ENCODE measurements at places on chromosomes 7 and 10.

DNA sequence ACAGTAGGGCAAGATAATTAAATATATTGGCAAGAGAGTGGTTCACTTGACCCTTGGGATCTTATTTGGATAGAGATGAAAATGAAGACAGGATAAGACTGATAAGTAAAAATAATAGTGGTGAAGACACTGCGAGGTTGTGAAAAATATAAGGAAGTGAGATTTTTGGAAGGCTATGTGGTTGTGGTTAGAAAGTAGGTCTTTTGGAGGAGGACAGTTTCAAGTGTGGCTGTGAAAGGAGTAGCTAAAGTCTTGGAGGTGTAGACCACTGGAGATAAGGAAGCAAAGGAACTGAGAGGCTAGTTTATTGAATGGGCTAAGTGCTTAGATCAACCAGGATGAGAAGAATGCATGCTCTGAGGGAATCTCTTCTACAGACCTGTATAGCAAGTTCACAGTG lies 11.2 kb downstream of the MIOS start:
- no peak for DNase-seq

- DNase-seq = no peak
These were observed 1.0 kb downstream of the URGCP start for GRCh38 chr7:43905209-43905946.

DNA sequence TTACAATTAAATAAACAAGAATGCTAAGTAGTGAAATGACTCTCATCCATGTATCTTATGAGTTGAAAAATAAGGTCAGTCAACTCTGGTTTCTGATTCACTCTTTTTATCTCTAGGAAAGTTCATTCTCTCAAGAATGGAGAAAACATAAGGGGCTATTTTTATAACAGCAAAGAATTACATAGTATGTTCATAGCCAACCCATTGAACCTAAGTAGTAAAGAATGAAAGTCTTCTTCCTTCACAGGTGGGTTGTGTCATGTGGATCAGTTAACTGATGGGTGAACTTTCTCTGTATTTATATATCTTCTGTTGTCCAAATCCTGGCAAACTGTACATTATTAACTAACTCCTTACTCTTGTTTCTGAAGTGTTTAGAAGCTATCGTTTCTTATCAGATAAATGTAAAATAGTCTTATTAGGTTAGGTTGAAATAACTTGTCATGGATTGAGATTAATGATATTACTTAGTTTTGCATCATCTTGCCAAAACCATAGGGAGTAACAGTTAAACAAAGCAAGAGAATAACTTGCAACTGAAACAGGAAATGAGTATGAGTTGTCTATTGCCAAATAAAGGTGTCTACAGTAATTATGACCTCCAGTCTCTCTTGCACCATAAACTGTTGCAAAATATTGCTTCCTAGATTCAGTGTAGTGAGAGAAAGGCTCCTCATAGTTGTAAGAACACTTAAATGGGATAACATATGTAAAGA lies 86.8 kb downstream of the ANKRD7 start:
- no peak for DNase-seq

GRCh38 chr10:22637491-22637890 lies 76.9 kb downstream of the PIP4K2A start:
- no peak for DNase-seq

GRCh38 chr7:148624735-148625134 lies 34.2 kb downstream of the C7orf33 start:
- no peak for DNase-seq

- DNase-seq = peak; percentile 58
These were observed 9.8 kb downstream of the DNAJB12 start for GRCh38 chr10:72344932-72345331.

- no peak for DNase-seq
These were observed 72.6 kb downstream of the JAZF1 start for GRCh38 chr7:28107960-28108359.

DNA sequence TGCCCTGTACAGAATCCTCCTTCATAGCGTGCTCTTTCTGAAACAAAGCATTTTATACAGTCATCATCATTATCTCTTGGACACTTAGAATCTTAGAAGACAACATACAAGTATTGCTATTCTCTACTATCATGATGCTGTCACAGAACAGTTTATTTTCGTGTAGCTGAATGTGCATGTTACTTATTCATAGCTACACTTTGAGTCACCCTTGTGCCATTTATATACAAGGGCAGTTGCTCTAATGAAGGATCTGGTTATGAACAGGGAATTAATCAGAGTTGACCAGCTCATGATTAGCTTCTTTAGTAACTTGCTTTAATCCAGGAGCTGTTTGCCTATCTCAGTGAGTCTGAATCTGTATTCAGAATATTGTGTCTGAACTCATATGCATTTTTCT lies 11.2 kb downstream of the CASP2 start:
- DNase-seq = no peak

DNA sequence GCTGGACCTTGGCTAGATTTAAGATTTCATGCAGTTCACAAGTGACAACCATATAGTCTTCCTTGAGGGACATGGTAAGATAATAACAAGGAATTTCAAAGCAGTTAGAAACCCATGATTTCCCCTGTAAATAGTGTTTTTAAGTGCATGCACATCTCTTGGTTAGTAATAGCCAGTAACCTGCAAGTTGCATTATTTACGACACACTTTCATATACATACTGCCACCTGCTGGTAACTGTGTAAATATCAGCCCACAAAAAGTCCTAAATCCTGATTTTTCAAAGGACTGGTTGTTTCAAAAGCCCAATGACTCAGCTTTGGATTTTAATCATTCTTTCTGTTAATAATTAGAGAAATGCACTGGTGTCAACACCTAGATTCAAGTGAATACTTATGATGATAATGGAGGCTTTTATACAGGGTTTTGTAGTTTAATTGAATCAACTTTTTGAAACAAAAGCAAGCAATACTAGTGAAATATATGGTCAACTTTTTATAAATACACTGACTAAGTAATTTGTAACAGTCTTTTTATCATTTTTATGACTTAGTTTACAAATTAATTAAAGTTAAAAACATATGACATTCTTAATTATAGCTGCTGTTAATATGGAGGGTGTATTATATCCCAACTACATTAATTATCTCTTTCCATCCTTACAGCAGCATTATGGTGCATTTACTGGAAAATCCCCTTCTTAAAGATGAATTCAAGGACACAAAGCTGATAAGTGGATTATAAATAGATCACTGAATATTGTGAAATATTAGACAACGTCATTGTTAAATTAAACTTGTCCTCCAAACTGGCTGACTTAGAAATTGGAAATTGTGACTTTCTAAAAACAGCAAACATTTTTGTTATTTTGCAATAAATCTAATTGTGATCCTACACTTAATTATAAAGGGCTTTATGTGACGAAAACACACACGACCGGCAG lies 367.7 kb upstream of the SEMA3D start:
- no peak for DNase-seq

GRCh38 chr10:110142965-110143364 lies 64.4 kb upstream of the MXI1 start:
- no peak for DNase-seq

- DNase-seq = peak; percentile 66
These were observed 46.9 kb downstream of the AHCYL2 start for GRCh38 chr7:129271500-129272355.

GRCh38 chr10:93379731-93380575 lies 102.2 kb downstream of the MYOF start:
- peak; percentile 54 for DNase-seq

DNA sequence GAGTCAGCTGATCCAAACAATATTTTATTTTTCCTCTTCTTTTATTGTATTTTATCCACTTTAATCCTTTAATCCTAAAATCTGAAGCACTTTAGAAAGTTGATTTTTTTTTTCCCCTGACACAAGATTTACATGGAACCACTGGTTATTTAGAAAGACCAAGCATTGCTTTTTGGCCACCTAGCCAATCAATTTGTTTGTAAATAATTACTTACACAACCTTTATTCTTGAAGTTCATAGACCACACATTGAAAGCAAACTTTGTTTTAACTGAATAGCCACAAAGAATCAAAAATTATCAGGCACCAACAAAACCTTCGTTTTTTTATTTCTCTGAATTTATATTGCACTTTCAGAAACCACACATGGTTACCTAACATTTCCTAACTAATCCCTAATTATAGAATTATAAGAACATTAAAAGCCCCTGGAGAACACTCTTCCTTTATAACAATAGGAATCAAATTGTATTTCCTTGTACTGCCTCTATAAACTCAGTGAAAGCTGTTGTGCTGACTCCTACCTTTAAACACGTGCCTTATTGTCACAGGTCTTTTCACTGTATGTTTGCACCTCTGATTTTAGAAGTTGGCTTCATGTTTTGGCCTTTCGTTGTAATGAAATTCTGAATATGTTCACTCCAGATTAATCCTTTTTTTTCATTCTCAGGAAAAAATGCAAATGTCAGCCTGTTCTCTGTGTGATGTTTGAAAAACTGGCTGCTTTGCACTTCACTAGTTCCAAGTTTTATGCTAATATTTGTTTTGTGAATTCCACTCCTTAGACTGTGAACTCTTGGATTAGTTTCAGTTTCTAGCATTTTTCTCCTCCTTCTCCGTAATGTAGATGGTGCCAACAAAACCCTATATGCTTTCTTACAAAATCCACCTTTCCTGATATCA lies 1511.9 kb downstream of the REEP3 start:
- DNase-seq = no peak

GRCh38 chr7:158353606-158354570 lies 233.7 kb downstream of the PTPRN2 start:
- DNase-seq = peak; percentile 27

GRCh38 chr10:78408671-78409472 lies 375.2 kb downstream of the RPS24 start:
- no peak for DNase-seq

DNA sequence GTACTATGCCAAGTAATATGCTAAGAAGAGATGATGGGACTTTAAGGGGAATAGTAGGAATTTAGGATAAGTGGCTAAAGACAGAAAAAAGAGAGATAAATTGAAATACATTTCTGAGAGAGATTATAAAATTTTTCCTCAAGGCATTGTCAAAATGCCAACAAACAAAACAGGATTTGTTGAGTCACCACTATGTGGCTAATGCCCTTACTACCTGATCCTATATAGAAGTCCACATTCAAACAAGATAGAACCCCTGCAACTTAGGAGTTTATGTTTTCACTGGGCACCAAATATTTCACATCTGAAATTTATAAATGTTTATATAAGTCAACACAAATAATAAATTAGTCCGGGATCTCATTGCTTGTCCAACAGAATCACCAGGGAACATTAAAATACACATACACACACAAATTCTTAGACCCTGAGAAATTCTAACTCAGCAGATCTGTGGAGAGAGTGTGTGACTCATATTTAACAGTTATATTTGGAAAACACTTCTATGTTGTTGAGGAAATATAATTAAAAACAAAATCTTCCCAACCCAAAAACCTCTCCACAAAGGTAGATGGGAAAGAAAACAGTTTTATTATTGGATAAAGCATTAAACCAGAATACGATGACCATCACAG lies 154.3 kb downstream of the PPP1R3A start:
- DNase-seq = no peak

DNA sequence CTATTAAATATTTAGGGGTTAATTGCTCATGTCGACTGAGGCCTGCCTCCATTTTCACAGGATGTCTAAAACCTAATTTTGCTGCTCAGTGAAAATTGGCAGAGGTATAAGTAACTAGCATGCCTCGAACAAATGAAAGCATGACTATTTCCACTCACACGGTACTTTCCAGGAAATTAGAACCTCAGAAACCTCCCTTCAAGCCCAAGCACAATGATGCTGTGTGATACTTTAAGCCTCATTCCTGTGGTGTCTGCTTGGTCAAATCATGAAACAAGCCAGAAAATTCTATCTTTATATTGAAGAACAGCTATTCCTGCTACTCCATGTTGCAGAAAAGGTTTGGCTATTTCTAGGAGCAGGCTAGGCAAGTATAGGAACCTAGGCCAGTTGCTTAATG lies 203.0 kb downstream of the SORCS3 start:
- no peak for DNase-seq

DNA sequence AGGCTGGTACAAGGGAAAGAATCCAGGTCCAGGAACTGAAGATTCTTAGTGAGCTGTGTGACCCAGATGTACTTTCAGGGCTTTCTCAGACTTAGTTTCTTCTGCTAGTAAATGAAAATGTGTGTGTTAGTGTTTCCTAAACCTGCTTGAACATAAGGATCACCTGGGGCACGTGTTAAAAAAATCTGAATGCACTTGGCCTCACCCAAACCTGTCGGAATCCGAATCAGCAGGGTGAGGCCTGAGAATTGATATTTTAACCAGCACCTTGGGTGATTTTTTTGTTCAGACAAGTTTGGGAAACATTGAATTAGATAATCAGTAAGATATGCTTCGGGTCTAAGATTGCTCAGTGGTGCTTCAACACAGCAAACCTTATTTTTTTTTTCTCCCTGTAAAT lies 59.7 kb downstream of the ZNF365 start:
- DNase-seq = no peak

- peak; percentile 91 for DNase-seq
These were observed 3.7 kb downstream of the ABHD11 start for GRCh38 chr7:73734619-73735527.

DNA sequence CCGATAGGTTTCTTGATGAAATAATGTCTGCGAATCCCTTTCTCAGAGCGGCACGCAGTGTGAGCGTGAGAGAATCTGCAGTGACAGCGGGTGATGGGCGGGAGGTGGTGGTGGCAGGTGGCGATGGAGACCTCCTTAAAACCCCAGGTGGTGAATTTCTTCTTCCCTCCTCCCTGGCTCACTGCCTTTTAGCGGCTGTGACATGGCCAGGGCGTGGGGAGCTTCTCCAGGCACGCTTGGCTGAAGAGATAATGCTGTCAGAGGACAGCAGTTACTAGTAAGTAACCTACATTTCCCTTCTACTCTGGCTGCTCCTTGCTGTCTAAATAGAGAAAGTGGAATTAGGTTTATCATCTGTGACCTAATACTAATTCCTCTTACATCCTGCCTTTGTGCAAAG lies 141.4 kb upstream of the INSYN2A start:
- DNase-seq = no peak

GRCh38 chr10:123553810-123554430 lies 112.2 kb upstream of the GPR26 start:
- no peak for DNase-seq

- DNase-seq = no peak
These were observed 74.5 kb downstream of the AFAP1L2 start for GRCh38 chr10:114329634-114330365.

- no peak for DNase-seq
These were observed 22.6 kb downstream of the CSGALNACT2 start for GRCh38 chr10:43160921-43161255.

DNA sequence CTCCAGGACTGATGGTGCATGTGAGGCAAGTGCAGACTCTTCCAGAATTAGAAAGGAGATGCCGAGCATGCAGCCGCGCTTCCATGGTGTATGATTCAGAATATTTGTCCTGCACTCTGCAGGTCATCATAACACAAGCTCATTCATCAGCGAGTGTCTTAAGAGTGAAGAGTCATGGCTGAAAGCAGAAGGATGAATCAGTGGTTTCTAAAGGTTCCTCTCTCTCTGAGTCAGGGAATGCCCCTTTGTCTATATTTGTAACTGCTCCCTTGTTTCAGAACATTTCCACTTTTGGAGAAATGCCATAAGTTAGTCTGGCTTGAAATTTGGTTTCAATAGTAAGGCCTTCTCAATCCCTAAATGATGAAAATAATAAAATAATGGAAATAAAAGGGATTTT lies 52.3 kb downstream of the HECW1 start:
- DNase-seq = no peak

- no peak for DNase-seq
These were observed at the start of gene SVIL for GRCh38 chr10:29634764-29635625. SVIL (minus strand) TSS chr10:29634971; CDS start chr10:29555058, 79,913 bp downstream.

- no peak for DNase-seq
These were observed 160.9 kb upstream of the GDF10 start for GRCh38 chr10:47139121-47139520.

- no peak for DNase-seq
These were observed 426.4 kb downstream of the TYW1 start for GRCh38 chr7:67423065-67423464.

Measured in activated T-cell treated with anti-CD3 and anti-CD28 coated beads, Interleukin-2, amount 50 U/mL, for 48 hours (primary cell).